Right renal pelvis (tissue), 4 donors: ENCODE measurements at places on chromosomes 4 and X.

GRCh38 chrX:114581528-114582263 is 2.2 kb upstream of the HTR2C start:
- no peak for DNase-seq

DNA sequence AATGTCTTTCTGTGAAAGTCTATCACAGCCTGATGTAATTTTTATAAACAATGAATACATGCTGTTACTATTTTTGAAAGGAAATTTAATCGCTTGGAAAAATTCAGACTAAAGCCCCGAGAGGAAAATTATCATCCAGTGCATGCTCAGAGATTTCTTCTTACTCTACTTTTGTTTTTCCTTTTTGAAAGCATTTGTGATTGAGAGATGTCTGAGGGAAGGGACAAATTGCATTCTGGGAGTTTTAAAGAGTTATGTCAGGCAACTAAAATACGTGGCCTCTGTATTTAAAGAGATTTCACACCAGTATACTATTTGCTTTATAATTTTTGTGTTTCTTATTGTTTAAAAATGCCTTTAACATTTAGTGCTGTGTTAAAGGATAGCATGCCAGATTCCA is 1.4 kb upstream of the ZFX start:
- DNase-seq = no peak

DNA sequence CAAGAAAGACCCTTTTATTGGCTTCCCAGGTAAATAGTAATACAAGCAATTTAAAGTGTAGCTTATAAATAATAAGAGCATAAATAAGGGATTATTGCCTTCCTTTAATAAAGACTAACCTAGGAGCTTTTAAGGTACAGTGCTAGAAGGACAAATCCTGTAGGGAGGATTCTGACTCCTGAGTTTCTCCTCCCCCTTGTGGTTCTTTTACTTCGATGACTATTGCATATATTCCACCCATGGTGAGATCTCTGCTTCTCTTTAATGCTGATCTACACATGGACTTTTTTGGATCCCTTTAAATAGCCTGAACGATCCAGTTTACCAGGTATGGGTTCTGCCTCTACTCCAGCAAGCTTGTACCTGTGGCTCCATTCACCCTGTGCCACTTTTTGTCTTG is 2.5 kb downstream of the GALNT7 start:
- no peak for DNase-seq

- DNase-seq = no peak
Observed at GRCh38 chr4:80225595-80225994, 28.3 kb downstream of the PRDM8 start.

GRCh38 chr4:177451108-177451500 is 8.9 kb upstream of the AGA start:
- no peak for DNase-seq

DNA sequence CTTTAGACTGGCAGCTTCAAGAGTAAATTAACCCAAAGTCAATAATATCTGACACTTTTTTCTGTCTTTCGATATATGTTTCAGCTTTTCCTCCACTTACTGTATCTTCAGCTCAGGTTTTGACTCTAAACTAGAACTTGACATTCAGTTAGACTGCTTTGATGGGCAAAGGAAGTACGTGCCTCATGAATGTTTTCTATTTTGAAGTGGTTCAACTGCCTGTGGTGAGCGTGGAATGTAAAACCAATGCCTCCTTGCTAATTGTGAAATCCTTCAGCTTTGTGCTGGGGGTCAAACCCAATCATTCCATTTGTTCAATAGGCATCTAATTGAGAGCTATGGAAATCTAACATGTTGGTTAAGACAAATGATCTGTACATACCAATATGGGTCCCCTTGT is 857.0 kb upstream of the HTR2C start:
- DNase-seq = no peak

DNA sequence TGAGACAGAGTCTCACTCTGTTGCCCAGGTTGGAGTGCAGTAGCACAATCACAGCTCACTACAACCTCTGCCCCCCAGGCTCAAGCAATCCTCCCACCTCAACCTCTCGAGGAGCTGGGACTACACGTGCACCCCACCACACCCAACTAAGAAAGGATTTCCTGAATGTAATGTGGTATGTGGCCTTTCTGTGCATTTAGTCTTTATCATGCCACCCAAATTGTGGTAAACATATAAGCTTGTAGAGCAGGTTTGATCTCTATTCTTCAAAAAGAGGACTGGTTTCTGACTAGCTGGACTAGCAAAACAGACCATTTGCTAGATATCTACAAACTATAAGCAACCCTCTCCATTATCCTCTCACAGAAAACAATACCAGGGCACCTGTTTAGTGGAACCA is 33.6 kb downstream of the ELOVL6 start:
- DNase-seq = no peak
